SK-N-SH (cell line): ENCODE measurements at places on chromosomes 11 and 22. TPM values are rescaled to one million over a fixed set of nuclear protein-coding genes. Genes with fewer than 3 reads are reported as not detected.

DNA sequence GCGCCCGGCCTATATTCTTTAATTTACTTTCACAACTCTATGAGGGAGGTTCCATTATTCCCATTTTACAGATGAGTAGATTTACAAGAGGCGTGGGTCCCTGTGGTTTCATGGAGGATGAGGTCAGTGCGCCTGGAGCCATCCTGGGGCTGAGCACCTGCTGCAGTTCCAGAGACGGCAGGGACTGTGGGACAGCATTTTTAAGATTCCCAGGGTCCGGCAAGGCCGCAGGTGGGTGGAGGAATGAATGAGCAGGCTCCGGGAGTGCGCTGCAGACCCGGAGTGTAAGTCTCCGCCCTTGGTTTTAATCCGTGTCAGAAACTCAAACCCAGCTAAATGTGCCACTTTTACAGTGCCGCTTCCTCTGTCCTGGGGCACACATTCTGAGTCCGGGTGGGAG, 4.1 kb upstream of the CHRM1 start:
- H3K27me3 ChIP-seq = no peaks in the 10 kb centered on the region
- DNase-seq = no peak
- peaks cover 49% of the 10 kb centered on the region; the same call in 1 of the 2 replicates for H3K4me1 ChIP-seq
- no peak overlapping the region for H3K27ac ChIP-seq
- H3K4me3 ChIP-seq = no peak overlapping the region

GRCh38 chr22:44047891-44048301, 23.8 kb downstream of the PARVB start:
- no peak overlapping the region for H3K27ac ChIP-seq
- H3K4me1 ChIP-seq = peaks cover 23% of the 10 kb centered on the region; the same call in 1 of the 2 replicates
- no peak overlapping the region for H3K4me3 ChIP-seq
- no peaks in the 10 kb centered on the region for H3K36me3 ChIP-seq
- no peaks in the 10 kb centered on the region for H3K27me3 ChIP-seq

PNPLA5 gene
- not detected in 2 replicates for polyA plus RNA-seq

KCNJ11 gene
- 0.13 and 0.23 TPM in 2 replicates for polyA plus RNA-seq

DNA sequence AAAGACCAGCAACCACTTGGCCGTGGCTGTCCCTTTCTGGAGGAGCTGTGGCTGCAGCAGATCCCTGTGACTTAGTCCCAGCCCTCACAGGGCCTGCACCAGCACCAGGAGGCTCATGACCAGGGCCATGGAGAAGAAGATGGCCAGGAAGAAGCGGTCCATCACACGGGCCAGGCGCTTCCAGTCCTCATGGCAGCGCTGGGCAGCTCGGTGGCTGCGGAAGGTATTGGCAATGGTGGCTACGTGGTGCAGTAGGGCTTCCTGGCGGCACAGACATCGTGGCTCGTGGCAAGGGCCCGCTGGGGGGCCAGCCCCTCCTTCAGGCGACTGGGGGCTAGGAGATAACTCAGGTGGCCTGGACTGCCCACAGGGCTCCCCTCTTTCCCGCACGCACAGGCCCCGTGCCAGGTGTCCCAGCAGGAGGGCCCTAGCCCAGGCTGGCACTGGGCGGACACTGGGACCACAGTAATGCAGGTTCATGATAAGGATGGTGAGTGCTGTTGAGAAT, 5.1 kb downstream of the CHRNA10 start:
- H3K27ac ChIP-seq = no peak overlapping the region
- no peaks in the 10 kb centered on the region for H3K4me1 ChIP-seq
- H3K4me3 ChIP-seq = no peak overlapping the region
- H3K36me3 ChIP-seq = no peaks in the 10 kb centered on the region
- DNase-seq = no peak

ARHGAP8 gene
- polyA plus RNA-seq = 0.05 and 0.08 TPM in 2 replicates

DNA sequence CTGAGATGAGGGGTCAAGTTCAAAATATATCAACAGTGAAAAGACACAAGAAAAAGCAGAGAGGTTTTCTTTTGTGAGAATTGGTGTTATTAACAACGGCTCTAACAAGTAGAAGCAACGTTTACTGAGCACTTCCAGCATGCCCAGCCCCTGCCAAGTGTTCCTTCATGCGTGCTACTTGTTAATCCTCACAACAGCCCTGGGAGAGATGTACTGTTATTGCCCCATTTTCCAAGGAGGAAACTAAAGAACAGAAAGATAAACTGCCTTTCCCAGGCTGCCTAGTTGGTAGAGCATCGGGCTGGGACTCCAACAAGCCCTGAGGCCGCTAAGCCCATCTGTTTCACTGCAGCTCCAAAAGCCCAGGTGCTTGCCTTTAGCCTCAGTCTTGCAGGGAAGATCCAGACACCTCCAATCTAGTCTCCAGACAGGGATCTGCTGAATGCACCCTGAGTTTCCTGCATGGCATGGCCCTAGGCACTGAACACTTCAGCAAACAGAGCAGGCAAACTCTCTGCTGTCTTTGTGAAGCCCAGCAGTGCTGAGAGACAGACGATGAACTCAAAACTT, 25.5 kb downstream of the SPATA19 start:
- no peaks in the 10 kb centered on the region for H3K4me1 ChIP-seq
- H3K4me3 ChIP-seq = no peak overlapping the region
- no peaks in the 10 kb centered on the region for H3K27me3 ChIP-seq
- H3K27ac ChIP-seq = no peak overlapping the region
- DNase-seq = no peak
- H3K36me3 ChIP-seq = no peaks in the 10 kb centered on the region

DNA sequence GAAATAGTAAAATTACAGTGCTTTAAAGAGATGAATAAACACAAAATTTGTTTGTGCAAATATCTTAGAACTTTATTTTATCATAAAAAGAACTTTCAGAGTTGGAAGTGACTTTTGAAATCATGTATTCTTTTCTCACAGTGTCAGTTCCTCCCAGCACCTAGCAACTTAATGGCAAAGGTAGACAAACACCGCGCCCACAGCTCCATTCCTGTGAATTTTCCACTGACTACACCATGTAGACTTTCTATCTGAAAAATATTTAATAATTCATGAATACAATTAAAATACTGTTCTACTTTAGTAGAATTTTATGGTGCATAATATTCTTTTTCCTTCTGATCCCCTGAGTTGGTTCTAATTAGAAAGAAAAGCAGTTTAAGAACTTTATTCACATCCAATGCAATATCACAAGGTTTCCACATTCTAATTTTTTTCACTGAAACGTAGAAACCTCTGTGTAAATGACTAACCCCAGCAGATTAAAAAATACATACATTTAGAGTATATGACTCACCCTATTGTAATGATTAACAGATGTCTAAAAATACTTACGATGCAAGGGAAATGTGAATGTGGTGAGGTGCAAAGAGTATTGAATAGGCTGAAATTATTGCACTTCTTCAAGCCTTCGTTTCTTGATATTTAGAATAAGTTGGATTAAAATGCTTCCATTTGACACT, 218.2 kb upstream of the CCDC179 start:
- no peaks in the 10 kb centered on the region for H3K27me3 ChIP-seq
- no peaks in the 10 kb centered on the region for H3K4me1 ChIP-seq
- peak overlapping the region; percentile 73 for H3K27ac ChIP-seq
- DNase-seq = no peak
- H3K36me3 ChIP-seq = no peaks in the 10 kb centered on the region
- no peak overlapping the region for H3K4me3 ChIP-seq

DNA sequence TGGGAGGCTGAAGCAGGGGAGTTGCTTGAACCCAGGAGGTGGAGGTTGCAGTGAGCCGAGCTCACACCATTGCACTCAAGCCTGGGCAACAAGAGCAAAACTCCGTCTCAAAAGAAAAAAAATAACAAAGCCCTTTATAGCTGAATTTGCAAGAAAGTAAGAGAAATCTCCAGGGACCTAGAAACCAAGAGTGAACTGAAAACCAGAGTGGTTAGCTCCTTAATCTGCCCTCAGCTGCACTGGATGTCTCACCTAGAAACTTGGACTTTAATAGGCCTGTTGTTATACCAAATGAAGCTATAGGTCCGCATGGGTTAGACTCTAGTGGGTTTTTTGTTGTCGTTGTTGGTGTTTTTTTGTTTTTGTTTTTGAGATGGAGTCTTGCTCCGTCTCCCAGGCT, 4.1 kb downstream of the NEU3 start:
- H3K27ac ChIP-seq = no peak overlapping the region
- no peak overlapping the region for H3K4me3 ChIP-seq
- H3K36me3 ChIP-seq = peaks cover 17% of the 10 kb centered on the region; the same call in 1 of the 2 replicates
- no peaks in the 10 kb centered on the region for H3K27me3 ChIP-seq
- peaks cover 10% of the 10 kb centered on the region for H3K4me1 ChIP-seq

DNA sequence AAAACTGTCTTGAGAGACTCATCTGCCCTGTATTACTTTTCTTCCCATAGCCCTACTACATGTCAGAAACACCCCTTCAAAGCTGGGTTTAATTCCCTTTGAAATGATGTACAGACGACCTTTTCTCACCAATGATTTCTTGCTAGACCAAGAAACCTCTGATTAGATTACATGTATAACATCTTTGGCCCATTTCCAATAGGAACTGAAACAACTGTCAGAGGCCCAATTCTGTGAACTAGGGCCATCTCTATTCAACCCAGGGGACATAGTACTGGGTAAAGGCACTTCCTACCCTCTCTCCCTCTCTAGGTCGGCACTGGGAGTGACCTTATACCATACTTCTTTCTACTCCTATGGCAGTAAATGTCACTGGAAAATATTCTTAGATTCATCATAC, 19.4 kb downstream of the NPAT start:
- no peaks in the 10 kb centered on the region for H3K4me1 ChIP-seq
- peaks cover 34% of the 10 kb centered on the region for H3K36me3 ChIP-seq
- no peaks in the 10 kb centered on the region for H3K27me3 ChIP-seq
- no peak overlapping the region for H3K4me3 ChIP-seq
- H3K27ac ChIP-seq = no peak overlapping the region

DNA sequence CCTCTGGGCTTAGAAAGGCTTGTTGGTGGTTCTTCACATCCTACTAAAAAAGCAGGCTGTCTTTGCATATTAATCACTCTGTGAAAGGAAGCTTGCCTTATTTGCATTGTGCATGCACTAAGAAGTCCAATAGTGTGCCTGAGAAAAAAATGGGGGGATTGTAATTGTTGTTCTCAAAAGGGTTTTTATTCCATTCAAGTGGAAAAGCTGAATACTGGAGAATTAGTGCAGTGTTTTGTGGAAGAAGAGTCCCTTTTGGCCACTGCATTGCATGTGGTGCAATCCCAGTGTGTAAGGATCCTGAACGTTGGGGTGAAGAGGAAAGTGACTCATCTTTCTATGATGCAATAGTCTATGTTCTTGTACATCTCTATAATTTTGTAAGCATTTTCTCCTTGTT, 16.5 kb downstream of the NCAM1 start:
- H3K27me3 ChIP-seq = no peaks in the 10 kb centered on the region
- H3K4me1 ChIP-seq = peaks cover 13% of the 10 kb centered on the region; the same call in 1 of the 2 replicates
- H3K4me3 ChIP-seq = no peak overlapping the region
- no peaks in the 10 kb centered on the region for H3K36me3 ChIP-seq
- DNase-seq = no peak
- no peak overlapping the region for H3K27ac ChIP-seq

SPON1 gene
- polyA plus RNA-seq = not detected in 2 replicates

ASCL3 gene
- polyA plus RNA-seq = not detected in 2 replicates

GRCh38 chr11:14676068-14676467, 32.5 kb downstream of the PDE3B start:
- H3K36me3 ChIP-seq = no peaks in the 10 kb centered on the region
- no peak overlapping the region for H3K27ac ChIP-seq
- DNase-seq = no peak

- no peak for DNase-seq
- H3K4me3 ChIP-seq = no peak overlapping the region
- no peaks in the 10 kb centered on the region for H3K4me1 ChIP-seq
- H3K36me3 ChIP-seq = no peaks in the 10 kb centered on the region
These were observed 60.7 kb upstream of the MUC15 start for GRCh38 chr11:26632691-26633159.

- no peaks in the 10 kb centered on the region for H3K27me3 ChIP-seq
- no peaks in the 10 kb centered on the region for H3K36me3 ChIP-seq
- no peak for DNase-seq
- peaks cover 2% of the 10 kb centered on the region for H3K4me1 ChIP-seq
- H3K4me3 ChIP-seq = no peak overlapping the region
These were observed 176.3 kb upstream of the TMEM45B start for GRCh38 chr11:129639300-129639699.

CWC15 gene
- 27.0 and 33.5 TPM in 2 replicates for polyA plus RNA-seq

GRCh38 chr11:16738947-16739815, 734 bp downstream of the C11orf58 start:
- H3K27ac ChIP-seq = peak overlapping the region; percentile 82
- H3K27me3 ChIP-seq = no peaks in the 10 kb centered on the region
- H3K4me1 ChIP-seq = peaks cover 11% of the 10 kb centered on the region
- peak; percentile 17 for DNase-seq
